ENCODE measurements at places on chromosomes 1 and 21. TPM values are rescaled to one million over a fixed set of nuclear protein-coding genes. Genes with fewer than 3 reads are reported as not detected.

LY9 gene
- total RNA-seq: 0.84 TPM

DNA sequence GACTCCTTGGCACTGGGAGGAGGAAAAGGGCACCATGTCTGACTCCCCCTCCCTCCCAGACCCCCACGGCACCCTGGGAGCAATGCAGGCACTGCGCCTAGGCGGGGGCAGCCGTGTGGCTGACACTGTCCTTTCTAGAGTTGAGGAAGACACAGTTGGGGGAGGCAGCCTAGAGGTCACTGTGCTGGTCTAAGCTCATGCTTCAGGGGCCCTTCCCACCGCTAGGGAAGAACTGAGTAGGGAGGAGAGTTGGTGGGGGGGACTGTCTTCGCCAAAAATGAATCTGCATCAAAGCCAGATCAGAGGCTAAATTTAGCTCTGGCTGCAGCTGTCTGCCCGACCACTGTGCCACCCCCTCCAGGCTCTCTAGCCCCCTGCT lies 3.4 kb downstream of the SEMA6C start:
- no peaks in the 10 kb centered on the region for H3K27me3 ChIP-seq
- no peak overlapping the region for H3K27ac ChIP-seq
- H3K4me1 ChIP-seq: no peaks in the 10 kb centered on the region
- no peak overlapping the region for H3K4me3 ChIP-seq
- peaks cover 7% of the 10 kb centered on the region for H3K36me3 ChIP-seq

DNA sequence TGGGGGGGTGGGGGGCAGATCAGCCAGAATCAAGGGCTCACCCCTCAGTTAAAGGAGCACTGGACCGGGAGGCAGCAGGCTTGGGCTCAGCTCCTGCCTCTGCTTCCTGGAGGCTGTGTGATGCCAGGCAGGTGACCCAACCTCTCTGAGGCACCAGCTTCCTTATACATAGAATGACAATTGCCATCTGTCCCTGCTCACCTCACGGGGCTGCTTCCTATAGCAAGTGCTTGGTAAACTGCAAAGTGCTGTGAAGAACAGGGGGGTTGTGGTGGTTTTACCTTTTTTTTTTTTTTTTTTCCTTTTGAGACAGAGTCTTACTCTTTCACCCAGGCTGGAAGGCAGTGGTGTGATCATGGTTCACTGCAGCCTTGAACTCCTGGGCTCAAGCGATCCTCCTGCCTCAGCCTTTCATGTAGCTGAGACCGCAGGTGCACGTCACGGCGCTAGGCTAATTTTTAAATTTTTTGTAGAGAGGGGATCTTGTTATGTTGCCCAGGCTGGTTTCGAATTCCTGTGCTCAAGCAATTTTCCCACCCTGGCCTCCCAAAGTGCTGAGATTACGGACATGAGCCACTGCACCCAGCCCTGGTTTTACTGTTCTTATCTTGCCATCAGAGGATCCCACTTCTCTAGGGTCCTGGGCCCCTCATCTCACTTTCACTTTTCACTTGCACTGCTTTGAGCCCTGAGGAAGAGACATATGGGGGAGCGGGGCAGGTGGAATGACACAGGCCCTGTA lies 11.6 kb downstream of the KCNQ4 start:
- H3K27me3 ChIP-seq: no peaks in the 10 kb centered on the region
- H3K4me1 ChIP-seq: peaks cover 4% of the 10 kb centered on the region
- H3K27ac ChIP-seq: no peak overlapping the region
- H3K4me3 ChIP-seq: no peak overlapping the region

DNA sequence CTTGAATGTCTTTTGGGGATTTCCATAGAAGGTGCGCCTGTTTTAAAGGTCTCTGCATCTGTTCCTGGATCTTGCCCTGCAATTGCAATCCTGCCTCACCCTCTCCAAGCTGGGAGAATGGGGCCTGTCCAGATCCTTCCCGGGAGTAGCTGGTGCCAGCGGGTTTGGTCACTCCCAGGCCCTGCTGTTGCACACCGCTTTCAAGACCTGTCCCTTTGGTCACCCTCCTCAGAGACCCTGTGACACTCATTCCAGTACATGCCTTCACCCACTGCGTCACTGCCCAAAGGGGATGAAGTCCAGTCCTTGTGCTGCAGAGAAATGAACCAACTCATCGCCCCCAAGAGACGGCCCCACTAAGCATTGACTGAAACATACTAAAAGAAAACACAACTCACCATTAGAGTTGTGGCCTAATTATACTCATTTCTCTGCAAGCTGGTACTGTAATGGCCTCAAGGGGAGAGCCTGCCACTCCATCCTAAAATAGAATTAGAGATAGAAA lies 1.9 kb upstream of the IRF2BP2 start:
- peaks cover 22% of the 10 kb centered on the region for H3K4me1 ChIP-seq
- H3K36me3 ChIP-seq: peaks cover 1% of the 10 kb centered on the region
- H3K4me3 ChIP-seq: peak overlapping the region; percentile 20
- no peaks in the 10 kb centered on the region for H3K27me3 ChIP-seq

ZRANB2 gene
- total RNA-seq: 37.0 TPM

DNA sequence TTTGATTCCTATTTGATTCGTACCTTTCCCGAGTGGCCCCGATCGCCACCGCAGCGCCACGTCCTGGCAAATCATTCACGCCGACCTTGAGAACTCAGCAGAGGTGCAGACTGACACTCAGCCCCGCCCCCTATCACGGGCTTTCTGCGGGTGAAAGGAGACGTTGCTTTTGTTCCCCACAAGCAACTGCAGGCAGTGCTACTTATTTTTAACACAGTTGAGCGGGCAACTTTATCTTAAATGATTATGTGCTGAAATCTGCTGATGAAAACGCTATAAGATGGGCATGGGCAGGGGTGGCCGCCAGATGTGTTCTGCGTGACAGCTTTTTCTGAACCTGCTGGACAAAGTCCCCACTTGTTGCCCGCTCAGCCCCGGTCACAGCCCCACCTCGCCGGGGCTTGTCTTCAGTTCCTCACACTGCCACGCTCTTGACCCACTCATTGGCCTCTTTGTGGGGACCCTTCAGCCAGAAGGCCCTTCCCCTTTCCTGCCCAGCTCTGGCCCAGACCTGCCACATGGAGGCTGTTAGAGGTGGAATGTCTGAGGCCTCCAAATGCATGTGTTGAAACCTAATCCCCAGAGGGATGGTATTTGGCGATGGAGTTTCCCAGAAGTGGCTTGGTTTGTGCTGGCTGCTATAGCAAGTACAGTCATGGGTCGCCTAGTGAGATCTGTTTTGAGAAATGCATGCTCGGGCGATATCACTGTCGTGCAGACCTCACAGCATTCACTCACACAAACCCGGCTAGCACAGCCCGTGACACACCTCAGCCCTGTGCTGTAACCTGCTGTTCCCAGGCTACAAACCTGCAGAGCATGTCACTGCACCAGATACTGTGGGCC lies 15.7 kb upstream of the PDXK start:
- no peak overlapping the region for H3K4me3 ChIP-seq
- no peaks in the 10 kb centered on the region for H3K27me3 ChIP-seq
- DNase-seq: no peak
- no peaks in the 10 kb centered on the region for H3K36me3 ChIP-seq
- H3K4me1 ChIP-seq: no peaks in the 10 kb centered on the region

OR6N1 gene
- not detected for total RNA-seq

CR1L gene
- total RNA-seq: 30.9 TPM

OR2T2 gene
- total RNA-seq: not detected

DNA sequence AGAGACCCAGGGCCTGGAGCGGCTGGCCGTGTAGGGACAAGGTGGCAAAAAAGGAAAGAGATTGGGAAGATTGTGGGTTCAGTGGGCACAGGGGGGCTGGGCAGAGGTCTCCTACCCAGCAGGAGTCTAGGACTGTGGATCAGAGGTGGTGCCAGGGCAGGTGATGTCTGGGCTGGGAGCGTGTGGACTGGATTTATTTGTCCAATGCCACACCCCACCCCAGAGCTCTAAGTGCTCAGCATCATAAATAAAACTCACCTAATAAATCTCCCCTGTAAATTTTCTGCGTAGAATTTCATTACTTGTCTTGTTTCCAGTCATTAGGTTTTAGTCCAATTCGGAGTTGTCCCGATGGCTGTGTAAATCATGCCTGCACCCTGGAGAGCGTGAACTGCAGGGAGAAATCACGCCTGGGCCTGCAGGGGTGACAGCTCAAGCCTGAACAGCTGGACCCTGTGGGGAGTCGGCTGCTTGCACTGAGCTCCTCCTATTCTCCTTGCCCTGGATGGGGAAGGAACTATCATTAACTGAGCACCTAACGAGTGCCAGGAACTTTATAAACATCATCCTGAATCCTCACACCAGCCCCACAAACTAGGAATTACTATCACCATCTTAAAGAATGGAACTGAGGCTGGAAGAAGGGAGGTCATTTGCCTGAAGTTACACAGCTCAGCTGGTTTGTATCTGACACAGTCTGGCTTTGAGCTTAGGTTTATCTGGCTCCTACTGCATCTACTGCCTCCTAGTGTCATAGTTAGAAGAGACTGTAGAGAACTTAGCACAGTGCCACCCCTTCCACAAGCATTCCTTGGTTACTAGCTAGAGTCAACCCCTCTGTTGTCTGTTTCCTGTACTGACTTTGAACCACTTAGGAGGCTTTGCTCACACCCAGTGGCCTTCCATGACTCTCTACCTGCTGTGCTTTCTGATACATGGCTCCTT lies 25.0 kb upstream of the POU3F1 start:
- no peaks in the 10 kb centered on the region for H3K27me3 ChIP-seq
- no peaks in the 10 kb centered on the region for H3K36me3 ChIP-seq
- H3K4me3 ChIP-seq: no peak overlapping the region
- no peak for DNase-seq

C4BPA gene
- 49.5 TPM for total RNA-seq

GRCh38 chr1:5110508-5110907 lies 456.1 kb downstream of the AJAP1 start:
- H3K4me3 ChIP-seq: no peak overlapping the region
- H3K36me3 ChIP-seq: no peaks in the 10 kb centered on the region
- H3K27ac ChIP-seq: no peak overlapping the region
- no peak for DNase-seq

GRCh38 chr1:104018922-104019674 lies 269.4 kb downstream of the AMY1C start:
- H3K27me3 ChIP-seq: no peaks in the 10 kb centered on the region
- no peak overlapping the region for H3K27ac ChIP-seq
- no peaks in the 10 kb centered on the region for H3K4me1 ChIP-seq
- no peak overlapping the region for H3K4me3 ChIP-seq
- no peak for DNase-seq

- no peaks in the 10 kb centered on the region for H3K27me3 ChIP-seq
- H3K4me1 ChIP-seq: no peaks in the 10 kb centered on the region
- H3K36me3 ChIP-seq: peaks cover 12% of the 10 kb centered on the region
Observed at GRCh38 chr1:30728832-30729638, 5.7 kb upstream of the MATN1 start.

DNA sequence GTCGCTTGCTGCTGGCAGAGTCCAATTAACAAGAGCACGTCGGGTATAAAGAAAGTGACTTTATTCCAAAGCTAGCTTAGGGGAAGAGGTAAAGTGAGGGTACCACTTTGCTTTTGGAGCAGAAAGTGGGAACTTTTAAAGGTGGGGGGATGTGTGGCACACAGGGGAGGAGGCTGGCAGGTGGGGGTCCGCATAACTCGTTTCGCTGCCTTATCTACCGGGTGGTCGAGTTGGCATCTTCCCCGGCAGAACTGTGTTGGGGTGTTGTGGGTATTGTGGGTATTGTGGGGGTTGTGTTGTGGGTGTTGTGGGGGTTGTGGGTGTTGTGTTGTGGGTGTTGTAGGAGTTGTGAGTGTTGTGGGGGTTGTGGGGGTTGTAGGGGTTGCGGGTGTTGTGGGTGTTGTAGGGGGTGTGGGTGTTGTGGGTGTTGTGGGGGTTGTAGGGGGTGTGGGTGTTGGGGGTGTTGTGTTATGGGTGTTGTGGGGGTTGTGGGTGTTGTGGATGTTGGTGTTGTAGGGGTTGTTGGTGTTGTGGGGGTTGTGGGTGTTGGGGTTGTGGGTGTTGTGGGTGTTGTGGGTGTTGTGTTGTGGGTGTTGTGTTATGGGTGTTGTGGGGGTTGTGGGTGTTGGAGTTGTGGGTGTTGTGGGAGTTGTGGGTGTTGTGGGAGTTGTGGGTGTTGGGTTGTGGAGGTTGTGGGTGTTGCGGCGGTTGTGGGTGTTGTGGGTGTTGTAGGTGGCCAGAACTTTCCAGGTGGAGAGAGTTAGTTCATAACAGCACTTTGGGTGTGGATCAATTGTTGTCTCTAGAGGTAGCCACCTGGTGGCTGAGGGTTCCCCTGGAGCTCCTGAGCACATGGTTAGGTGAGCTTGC lies 52.7 kb downstream of the AGPAT3 start:
- no peak for DNase-seq
- no peak overlapping the region for H3K27ac ChIP-seq
- H3K27me3 ChIP-seq: no peaks in the 10 kb centered on the region
- H3K36me3 ChIP-seq: no peaks in the 10 kb centered on the region
- H3K4me3 ChIP-seq: no peak overlapping the region

DNA sequence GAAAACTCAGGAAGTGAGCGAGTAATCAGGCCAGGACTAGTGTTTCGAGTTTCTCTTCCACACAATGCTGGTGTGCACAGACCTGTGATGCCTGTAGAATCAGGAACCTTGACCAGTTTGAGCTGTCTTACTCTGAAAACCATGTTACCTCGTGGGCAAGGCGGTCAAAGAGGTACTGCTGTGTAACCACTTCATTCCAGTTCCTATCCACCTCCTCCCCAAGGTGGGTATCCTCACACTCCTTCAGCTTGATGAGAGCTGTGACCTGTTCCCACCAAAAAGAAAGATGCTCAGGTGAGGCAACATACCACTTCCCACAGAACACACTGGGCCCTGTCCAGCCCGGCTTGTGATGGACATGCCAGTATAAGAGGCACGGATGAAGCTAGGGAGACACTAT lies 88.1 kb downstream of the NRDC start:
- H3K27me3 ChIP-seq: no peaks in the 10 kb centered on the region
- no peak overlapping the region for H3K27ac ChIP-seq
- peaks cover 23% of the 10 kb centered on the region for H3K4me1 ChIP-seq
- H3K4me3 ChIP-seq: no peak overlapping the region
